ENCODE measurements at places on chromosomes 5 and 9. TPM values are rescaled to one million over a fixed set of nuclear protein-coding genes. Genes with fewer than 3 reads are reported as not detected.

Gene ST8SIA4
- total RNA-seq = 48.3 TPM

Gene GARNL3
- total RNA-seq = 10.4 TPM

Gene KCNMB1
- total RNA-seq = 0.97 TPM

Gene HAPLN1
- not detected for total RNA-seq

Gene NR5A1
- total RNA-seq = 231 TPM

Gene GLRA1
- not detected for total RNA-seq

Gene SLC45A2
- total RNA-seq = not detected

Gene SPINK13
- not detected for total RNA-seq

Gene TIMD4
- total RNA-seq = 18.2 TPM

Gene MELK
- total RNA-seq = 0.64 TPM

Gene PCDHGA10
- total RNA-seq = 4.6 TPM

Gene FOXD4L3
- 0.35 TPM for total RNA-seq

Gene FGF18
- total RNA-seq = 0.59 TPM

Gene DDX4
- not detected for total RNA-seq

Gene FAM13B
- 67.6 TPM for total RNA-seq

Gene MVB12B
- total RNA-seq = 37.0 TPM

Gene CATSPER3
- 0.51 TPM for total RNA-seq

Gene ACOT12
- not detected for total RNA-seq

Gene GLDC
- 0.65 TPM for total RNA-seq

Gene ANKH
- total RNA-seq = 71.6 TPM

Gene CCDC152
- 1.6 TPM for total RNA-seq

Gene C9orf43
- not detected for total RNA-seq
